D721Med (cell line): ENCODE measurements at places on chromosomes 6 and 20.

GRCh38 chr6:160048471-160048870, 73.1 kb upstream of the SLC22A1 start:
- DNase-seq = no peak

DNA sequence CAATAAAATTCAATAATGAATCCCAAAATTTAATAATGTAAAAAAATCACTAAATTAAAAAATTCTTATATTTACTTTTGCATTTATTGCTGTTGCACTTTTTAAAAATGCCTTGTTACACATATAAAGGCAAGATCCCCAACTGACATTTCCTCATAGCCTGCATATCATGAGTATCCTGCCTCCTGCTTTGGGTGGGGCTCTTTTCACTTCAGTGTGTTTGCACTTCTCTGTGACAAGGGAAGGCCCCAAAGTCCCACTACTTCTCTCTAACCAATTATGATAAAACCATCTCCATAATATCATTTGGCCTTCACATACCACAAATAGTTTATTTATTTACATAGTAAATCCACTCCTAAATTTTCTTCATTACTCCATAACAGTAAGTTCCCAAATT, 446.1 kb upstream of the MARCKS start:
- no peak for DNase-seq

- DNase-seq = no peak
Measured at GRCh38 chr6:55853008-55854001, 22.1 kb downstream of the BMP5 start.

DNA sequence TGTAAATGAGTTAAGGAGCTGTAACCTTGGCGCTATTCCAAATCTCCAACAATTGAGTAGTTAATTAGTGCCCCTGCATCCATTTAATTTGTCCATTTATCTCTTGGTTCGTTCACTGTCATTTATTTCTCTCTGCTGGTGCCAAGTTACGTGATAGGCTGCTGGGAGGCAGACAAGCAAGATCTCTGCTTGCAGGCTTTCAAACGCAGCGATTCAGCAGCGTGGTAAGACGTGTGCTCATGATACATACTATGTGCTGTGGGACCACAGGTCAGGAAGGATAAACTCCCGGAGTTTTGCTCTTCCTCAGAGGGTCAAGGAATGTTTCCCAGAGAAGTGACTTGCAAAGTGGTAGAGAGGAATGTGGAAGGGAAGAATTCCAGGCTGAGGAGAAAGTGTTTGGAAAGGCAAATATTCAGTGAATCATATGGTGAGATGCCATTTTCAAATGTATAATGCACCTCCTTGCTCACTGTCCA, 46.4 kb downstream of the UTRN start:
- DNase-seq = no peak

DNA sequence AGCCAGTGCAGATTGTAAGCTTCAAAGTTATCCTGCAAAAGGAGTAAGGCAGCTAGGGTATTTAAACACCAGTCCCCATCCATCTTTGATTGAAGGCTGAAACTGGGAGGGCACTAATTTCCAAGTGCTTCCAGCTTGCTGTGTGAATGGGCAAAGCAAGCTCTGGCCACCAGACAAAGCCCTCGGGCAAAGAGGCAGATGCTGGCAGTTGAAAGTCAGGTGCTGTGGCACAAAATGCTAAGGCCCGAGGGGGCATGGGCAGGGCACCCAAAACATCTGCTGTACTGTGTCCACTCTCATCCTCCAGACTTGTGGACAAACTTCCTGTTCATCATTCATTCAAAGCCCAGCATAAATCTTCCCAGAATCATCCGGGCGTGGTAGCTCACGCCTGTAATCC, 62.9 kb downstream of the TRMT6 start:
- no peak for DNase-seq

DNA sequence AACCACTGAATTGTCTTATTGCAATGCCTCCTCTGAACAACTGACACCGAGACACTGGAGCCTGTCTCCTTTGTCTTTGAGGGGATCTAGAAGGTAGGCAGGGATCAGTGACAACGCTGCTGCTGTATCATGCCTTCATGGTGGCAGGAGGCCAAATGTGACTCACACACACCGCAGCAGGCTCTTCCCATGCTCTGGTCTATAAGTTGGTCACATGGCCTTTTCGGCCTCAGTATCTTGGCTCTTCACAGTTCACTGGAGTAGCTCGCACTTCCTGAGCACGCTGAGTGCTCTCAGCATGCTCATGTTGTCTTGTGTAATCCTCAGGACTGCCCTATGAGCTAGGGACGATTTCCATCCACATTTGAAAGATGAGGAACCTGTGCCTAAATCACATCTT, 167.4 kb upstream of the PCSK2 start:
- DNase-seq = no peak

GRCh38 chr20:50959543-50960126, 1.0 kb downstream of the MOCS3 start:
- no peak for DNase-seq

- DNase-seq = no peak
Measured at GRCh38 chr6:166268431-166268830, 39.8 kb downstream of the PRR18 start.

DNA sequence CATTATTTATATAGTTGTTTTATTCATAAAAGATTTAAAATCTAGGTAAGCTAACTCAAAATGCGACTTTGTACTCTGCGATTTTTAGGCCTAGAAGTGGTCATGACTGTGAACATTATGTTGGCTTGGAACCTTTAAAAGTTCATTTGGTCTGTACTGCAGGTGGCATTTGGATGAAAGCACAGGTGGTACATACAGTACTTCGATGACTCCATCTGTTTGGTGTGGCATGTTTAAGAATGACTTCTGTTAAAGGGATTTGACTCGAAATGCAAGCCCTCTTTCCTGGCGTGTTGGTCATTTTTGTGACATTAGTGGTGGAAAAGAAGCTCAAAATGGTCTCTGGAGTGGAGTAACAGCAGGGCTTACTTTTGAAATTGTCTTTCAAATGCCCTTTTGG, 118.1 kb downstream of the UST start:
- DNase-seq = no peak
